ENCODE measurements at places on chromosomes 16 and 17.
A peak's percentile ranks its signal among the peaks of the same experiment; 100 is the strongest.

GRCh38 chr16:3698941-3699340 lies 18.4 kb downstream of the TRAP1 start:
- no peak for DNase-seq

DNA sequence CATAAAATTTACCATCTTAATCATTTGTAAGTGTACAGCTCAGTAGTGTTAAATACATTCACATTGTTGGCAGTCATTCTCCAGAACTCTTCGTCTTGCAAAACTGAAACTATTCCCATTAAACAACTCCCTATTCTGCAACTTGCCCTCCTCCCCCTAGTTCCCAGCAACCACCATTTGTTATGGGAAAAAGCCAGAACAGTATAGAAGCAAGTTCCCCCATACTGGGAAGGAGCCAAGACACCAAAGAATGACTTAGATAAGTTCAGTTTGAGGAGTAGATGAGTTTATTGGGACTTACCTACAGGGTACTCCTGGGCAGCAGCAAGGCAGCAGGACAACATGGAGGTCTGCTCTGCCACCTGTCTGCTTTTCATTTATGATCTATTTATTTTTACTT lies 39.3 kb upstream of the TEKT1 start:
- DNase-seq, result no peak

GRCh38 chr17:17742133-17742621 lies 60.9 kb downstream of the RAI1 start:
- DNase-seq, result no peak

- DNase-seq, result no peak
Measured at GRCh38 chr16:3501783-3502400, 1.1 kb downstream of the CLUAP1 start.

- no peak for DNase-seq
Measured at GRCh38 chr17:3007651-3008121, 55.7 kb downstream of the OR1D5 start.

GRCh38 chr16:87464691-87465300 lies 28.0 kb downstream of the ZCCHC14 start:
- peak; percentile 80 for DNase-seq

GRCh38 chr17:36880268-36880905 lies 56.9 kb upstream of the LHX1 start:
- DNase-seq, result no peak

GRCh38 chr17:17872547-17873345 lies 36.0 kb upstream of the SREBF1 start:
- no peak for DNase-seq

GRCh38 chr17:57920916-57921703 lies 34.1 kb downstream of the CUEDC1 start:
- DNase-seq, result no peak

- DNase-seq, result no peak
Measured at GRCh38 chr16:87924811-87925670, 11.3 kb downstream of the CA5A start.

- DNase-seq, result no peak
Measured at GRCh38 chr17:49798738-49799137, 10.3 kb downstream of the KAT7 start.

- DNase-seq, result no peak
Measured at GRCh38 chr17:56350592-56350991, 197.3 kb downstream of the ANKFN1 start.

- no peak for DNase-seq
Measured at GRCh38 chr16:78065319-78065718, 34.1 kb upstream of the WWOX start.

DNA sequence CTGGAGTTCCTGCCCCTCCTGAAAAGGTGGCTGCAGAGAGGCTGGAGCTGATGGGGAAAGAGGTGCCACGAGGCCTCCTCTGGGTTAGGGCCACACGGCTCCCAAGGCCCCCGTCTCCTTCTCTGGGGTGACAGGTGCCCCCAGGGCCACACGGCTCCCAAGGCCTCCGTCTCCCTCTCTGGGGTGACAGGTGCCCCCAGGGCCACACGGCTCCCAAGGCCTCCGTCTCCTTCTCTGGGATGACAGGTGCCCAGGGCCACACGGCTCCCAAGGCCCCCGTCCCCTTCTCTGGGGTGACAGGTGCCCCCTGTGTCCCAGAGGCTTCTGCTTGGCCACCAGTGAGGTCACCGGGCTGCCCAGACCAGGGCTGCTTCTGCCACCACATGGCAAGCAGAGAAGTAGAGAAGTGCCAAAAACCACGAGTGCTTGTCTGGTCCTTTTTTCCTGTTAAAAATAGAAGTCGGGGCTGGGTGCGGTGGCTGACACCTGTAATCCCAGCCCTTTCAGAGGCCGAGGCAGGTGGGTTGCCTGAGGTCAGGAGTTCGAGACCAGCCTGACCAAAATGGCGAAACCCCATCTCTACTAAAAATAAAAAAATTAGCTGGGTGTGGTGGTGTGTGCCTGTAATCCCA lies 4.1 kb downstream of the CAPN15 start:
- no peak for DNase-seq

GRCh38 chr16:69408475-69408874 lies 15.9 kb upstream of the CYB5B start:
- DNase-seq, result peak; percentile 27

- no peak for DNase-seq
Measured at GRCh38 chr17:73932216-73932749, 271.2 kb upstream of the RPL38 start.
